ENCODE measurements at places on chromosomes 3 and 15.

- no peak for DNase-seq
These were observed 367.7 kb downstream of the MAGI1 start for GRCh38 chr3:65671004-65671403.

DNA sequence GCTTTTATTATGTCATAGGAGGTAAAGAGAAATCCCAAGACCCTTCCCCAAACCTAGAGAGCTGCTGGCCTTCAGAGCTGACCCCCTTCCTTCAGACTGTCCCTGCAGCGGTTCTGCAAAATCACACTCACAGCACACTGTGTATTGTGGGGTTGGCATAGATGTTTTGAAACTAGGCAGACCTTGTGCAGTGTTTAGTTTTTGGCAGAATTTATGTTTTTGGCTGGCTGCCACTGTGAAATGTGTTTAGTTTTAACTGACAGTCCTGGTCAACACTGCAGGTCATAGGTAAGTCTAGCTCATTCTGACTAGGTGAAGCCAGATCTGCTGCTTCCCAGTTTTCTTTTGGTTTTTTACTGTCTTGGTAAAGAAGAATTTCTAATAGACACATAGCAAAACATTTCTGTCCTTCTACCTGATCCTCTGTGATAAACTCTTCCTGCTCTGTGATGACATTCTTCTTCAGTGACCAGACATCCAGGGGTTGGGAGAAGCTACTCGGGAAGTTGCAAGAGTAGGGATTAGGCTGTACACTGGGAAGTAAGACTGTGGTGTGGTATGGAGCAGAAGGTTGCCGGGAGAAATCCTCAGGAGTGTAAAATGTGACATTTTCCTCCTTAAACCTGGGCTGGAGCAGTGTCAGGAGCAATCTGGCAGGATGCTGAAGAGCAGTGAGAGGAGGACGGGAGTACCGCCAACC, 209.6 kb upstream of the MCTP2 start:
- DNase-seq = no peak

DNA sequence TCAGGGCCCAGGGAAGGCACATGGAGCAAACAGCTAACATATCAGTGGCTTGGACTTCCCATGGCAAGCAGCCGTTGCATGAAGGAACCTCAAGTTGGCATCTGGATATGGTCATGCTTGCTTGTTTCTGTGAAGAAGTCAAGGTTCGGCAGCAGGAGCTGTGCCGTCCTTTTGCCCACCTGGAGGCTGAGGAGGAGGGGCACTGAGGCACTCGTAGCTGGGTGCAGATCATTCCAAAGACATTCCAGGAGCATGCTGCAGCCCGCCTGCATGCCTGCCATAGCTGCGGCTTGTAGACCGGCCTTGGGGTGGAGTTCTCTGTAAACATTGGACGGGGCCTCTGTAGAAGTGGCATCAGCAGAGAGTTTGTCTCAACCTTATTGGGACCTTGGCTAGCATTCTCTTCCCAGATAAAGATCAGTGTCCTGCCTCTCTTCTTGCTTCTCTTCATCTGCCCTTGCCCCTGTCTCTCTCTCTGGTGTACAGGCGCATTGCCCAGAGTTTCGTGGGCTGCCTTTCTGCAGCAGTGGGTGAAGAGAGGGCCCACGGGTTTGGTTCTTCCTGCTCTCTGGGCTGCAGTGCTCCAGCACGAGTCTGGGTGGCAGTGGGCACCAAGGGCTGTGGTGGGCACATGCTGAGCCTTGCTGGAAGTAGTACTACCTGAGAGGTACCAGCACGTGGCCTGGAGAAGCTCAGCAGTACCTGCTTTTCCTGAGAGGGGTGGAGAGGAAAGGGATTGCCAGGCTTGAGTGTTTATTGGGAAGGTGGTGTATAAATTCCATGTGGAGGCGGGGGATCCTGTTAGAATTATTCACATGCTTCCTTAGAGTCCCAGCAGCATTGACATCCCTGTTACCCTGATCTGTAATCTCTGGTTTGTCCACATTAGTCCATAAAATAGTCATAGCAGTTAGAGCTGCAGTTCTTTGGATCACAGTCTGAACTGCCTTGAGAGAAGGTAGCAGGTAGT, 49.4 kb downstream of the CHCHD6 start:
- no peak for DNase-seq

DNA sequence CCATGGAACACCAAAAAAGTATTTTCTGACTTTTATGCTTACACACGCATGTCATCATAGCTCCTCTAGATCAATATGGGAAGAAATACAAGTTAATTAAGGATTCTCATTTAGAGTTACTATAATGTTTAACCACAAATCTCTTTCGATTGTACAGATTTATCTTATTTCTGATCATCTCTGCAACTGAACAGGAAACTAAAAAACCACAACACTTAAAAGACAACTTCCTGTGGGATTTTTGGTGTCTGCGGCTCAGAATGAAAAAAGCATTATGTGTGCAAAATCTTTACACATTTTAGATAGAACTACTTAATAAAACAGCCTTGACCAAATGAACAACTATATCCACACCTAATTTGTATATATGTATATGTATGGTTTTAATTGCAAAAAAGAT, 3.0 kb upstream of the TJP1 start:
- no peak for DNase-seq

GRCh38 chr15:67049351-67050044, 15.9 kb upstream of the SMAD3 start:
- no peak for DNase-seq

GRCh38 chr3:53595660-53596059, 101.2 kb downstream of the CACNA1D start:
- no peak for DNase-seq

- DNase-seq = no peak
These were observed 75.2 kb upstream of the SEC13 start for GRCh38 chr3:10396083-10396482.

GRCh38 chr15:60757831-60758570, 279.1 kb upstream of the ICE2 start:
- no peak for DNase-seq

DNA sequence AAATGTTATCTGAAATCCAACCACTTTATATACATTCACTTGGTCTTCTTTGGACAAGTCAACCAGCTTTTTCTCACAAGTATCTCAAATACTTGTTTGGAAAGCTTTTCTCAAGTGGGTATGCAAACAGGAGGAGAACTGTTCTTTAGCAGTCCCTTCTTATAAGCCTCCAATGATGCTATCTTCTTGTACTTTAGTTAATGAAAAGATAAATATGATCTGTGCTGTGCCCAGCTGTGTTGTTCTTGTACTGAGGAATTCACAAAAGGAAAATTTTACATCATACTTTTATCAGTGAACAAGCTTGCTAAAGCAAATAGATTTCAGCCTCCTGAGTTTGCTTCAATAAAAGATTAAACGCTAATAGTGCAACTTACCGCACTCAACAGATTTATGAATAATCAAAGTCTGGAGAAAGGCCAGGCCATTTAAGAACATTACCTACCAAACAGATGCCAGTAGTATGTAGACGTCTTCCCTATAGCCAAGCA, 395.2 kb downstream of the MECOM start:
- DNase-seq = no peak

DNA sequence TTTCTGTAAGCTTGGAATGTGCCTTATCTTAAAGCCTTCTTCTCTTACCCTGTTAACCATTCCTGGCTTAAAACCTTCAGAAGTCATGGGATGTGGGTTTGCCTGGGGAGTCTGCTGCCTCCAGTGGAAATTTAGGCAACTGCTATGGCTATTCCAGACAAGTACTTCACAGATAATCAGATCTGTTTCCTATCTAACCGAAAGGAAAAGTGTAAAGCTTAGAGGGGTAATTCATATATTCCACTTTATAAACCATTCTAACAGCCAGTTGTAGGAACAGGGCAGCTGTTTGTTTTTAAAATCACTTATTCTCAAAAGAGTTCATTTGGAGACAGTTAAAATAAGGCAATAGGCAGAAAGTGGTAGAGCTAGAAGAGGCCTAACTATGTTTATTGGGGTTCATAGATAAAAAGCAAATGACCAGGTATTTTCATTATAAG, 219.9 kb downstream of the TCF12 start:
- DNase-seq = no peak

Data from stimulated activated CD8-positive, alpha-beta memory T cell treated with anti-CD3 and anti-CD28 coated beads, Interleukin-7, amount 100 ng/mL, for 4 hours (primary cell).